Stimulated activated CD4-positive, alpha-beta T cell treated with anti-CD3 and anti-CD28 coated beads, TNF-alpha, amount 100 ng/mL, for 1 hour (primary cell): ENCODE measurements at places on chromosomes 2 and 18.

- no peak for DNase-seq
These were observed 241.5 kb upstream of the MYT1L start for GRCh38 chr2:2572393-2573204.

GRCh38 chr2:132909427-132909826 is 239.4 kb upstream of the LYPD1 start:
- no peak for DNase-seq

- no peak for DNase-seq
These were observed 280.6 kb downstream of the NCKAP5 start for GRCh38 chr2:133287709-133288108.

DNA sequence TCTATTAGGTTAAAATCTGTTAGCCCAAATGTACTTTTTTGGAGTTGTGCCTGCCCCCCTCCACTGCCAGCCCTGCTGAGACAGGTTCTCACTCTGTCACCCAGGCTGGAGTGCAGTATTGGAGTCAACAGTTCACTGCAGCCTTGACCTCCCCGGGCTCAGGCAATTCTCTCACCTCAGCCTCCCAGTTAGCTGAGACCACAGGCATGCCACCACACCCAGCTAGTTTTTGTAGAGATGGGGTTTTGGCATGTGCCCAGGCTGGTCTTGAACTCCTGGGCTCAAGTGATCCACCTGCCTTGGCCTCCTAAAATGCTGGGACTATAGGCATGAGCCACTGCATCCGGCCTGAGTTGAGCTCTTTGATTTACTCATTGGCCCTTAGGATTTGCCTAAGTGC is 110.7 kb downstream of the ICA1L start:
- DNase-seq: no peak

- no peak for DNase-seq
These were observed at the start of gene DQX1 for GRCh38 chr2:74525717-74526648. TSS of gene DQX1 (minus strand) at chr2:74526231. CDS start at chr2:74525729, 502 bp downstream.

GRCh38 chr2:197839327-197839726 is 34.9 kb downstream of the PLCL1 start:
- DNase-seq: no peak

- no peak for DNase-seq
These were observed 17.0 kb upstream of the MBD2 start for GRCh38 chr18:54241483-54241882.
